Ascending aorta (tissue), 2 donors: ENCODE measurements at places on chromosomes 4 and X.

DNA sequence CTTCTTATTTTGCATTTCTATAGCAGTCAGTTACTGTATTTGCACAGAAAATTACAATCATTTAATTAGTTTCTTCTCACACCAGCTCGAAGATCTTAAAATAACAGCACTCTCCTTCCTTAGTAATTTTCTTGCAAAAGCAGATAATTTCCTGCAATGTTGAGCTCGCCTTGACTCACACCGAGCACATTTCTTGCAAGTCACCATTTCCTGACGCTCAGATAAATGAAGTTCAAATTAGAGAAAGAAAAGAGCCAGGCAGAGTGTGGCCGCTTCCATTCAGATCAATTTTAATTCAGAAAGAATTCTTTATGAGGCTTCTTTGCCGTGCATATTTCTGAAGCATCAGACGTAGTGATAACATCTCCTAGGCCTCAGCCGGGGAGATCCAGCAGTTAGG is 10.1 kb downstream of the SORCS2 start:
- DNase-seq: no peak

- DNase-seq: no peak
Observed at GRCh38 chrX:51435101-51435500, 61.3 kb downstream of the NUDT11 start.

- no peak for DNase-seq
Observed at GRCh38 chr4:31360786-31361185, 640.6 kb downstream of the PCDH7 start.

GRCh38 chr4:82481506-82481840 is 51.1 kb downstream of the ENOPH1 start:
- no peak for DNase-seq

- no peak for DNase-seq
Observed at GRCh38 chrX:116493271-116493670, 30.5 kb upstream of the CT83 start.

- DNase-seq: no peak
Observed at GRCh38 chrX:149571770-149572169, 15.5 kb downstream of the MAGEA9B start.

DNA sequence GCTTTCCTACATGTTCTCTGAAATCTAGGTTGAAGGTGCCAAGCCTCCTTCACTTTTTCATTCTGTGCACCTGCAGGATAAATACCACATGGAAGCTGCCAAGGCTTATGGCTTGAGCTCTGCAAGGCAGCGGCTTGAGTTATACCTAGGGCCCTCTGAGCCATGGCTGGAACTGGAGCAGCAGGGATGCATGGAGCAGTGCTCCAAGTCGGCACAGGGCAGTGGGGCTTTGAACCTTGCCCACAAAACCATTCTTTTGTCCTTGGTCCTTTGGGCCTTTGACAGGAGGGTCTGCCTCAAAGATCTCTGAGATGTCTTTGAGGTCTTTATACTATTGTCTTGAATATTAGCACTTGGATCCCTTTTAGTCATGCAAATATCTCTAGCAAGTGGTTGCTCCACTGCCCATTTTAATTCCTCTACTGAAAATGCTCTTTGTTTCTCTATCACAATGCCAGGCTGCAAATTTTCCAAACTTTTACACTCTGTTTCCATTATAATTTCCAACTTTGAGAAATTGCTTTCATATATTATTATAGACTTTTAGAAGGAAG is 536.2 kb upstream of the KLHL4 start:
- DNase-seq: no peak

- DNase-seq: no peak
Observed at GRCh38 chr4:1856943-1857699, 1.2 kb upstream of the LETM1 start.

GRCh38 chrX:103175944-103176753 is 38.8 kb upstream of the BEX4 start:
- peak; percentile 78 for DNase-seq

GRCh38 chr4:74638689-74639088 is 155.6 kb downstream of the BTC start:
- no peak for DNase-seq

DNA sequence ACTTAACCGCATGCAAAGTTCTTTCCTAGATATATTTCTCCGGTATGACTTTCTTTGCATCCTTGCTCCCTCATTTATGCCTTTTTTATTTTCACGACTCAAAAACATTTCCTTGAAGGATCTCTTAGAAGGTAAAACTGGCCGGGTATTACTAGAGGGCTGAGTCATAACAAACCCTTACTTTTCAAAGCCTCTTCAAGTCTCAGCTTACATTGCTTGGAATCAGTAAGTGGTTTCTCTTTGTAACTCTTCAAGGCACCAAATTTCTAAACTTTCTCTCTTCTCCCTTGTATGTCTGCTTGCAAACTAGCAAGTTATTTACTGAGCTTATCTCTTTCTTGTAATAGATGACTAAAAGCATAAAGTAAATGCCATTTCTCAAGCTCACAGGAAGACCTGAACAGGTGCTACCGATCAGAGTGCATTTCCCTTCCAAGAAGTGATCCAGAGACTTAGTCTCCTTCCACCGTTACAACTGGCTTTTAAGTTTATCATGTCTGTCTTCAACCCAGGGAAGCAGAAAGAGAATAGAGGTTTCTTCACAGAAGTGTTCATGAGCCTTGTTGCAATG is 75.5 kb downstream of the ANXA10 start:
- DNase-seq: no peak

- no peak for DNase-seq
Observed at GRCh38 chr4:163806653-163807052, 312.2 kb downstream of the TMA16 start.

- DNase-seq: no peak
Observed at GRCh38 chrX:39442332-39442731, 641.1 kb downstream of the MID1IP1 start.

GRCh38 chr4:2798399-2799223 is 5.7 kb downstream of the SH3BP2 start:
- DNase-seq: peak; percentile 38

DNA sequence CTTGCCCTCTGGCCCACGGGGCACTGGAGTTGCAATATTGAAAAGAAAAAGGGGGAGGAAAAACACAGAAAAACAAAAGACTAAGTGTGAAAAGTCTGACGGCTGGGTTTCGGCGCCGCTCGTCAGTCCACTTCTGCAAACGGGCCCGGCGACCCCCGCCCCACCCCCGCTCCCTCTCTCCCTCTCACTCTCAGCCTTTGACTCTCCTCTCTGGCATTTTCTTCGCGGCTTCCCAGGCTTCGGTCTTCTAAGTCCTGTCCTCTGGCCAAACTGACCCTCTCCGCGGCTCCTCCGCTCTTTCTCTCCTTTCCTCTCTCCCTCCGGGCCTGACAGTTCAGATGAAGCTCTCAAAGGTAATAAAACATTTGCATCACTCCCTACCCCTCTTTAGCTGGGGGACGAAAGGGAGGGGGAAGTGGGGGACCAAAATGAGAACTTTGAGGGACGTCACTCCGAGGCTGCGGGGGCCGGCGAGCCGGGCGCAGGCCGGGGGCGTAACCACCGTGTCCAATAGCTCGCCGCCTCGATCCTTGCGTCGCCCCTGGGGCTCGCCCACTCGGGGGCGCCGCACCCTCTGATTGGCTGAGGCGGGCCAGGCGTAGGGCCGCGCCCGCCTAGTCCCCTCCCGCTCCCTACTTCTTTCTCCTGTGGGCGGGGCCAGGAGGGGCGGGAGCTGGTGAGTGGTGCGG is at the start of gene NKX6-1:
Gene NKX6-1 (minus strand): TSS at position 358 of the 689 bp plus-strand sequence. CDS start 1,064 bp downstream, outside the sequence.
- peak; percentile 86 for DNase-seq

DNA sequence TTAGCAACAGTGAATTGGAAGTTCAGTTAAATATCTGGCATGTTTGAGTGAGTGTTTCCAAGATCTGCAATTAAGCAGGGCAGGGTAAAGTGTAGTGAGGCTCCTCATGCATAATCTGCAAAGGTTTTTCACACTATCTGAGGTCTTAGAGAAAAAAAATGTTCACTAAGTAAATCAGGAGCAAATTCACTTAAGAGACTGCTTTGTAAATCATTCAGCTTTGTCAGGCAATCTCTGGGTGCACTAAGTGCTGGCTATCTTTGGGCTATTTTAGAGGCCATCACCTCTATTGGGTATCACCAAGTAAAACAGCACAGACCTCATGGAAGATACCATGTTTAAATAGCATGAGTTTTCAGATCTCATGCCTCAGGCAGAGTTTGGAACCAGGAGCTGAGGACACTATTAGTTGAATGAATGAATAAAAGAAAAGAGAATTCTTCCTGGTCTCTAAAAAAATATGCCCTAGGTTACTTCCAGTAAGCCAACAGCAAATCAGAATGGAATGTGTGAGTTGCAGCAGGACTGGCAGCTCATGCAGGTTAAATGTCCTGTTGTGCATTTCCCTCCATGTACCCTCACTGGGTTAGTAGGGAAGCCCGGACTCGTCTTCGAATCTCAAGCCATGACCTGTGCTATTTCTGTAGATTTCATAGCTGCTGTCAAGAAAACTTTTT is 195.3 kb downstream of the KCNIP4 start:
- DNase-seq: no peak

DNA sequence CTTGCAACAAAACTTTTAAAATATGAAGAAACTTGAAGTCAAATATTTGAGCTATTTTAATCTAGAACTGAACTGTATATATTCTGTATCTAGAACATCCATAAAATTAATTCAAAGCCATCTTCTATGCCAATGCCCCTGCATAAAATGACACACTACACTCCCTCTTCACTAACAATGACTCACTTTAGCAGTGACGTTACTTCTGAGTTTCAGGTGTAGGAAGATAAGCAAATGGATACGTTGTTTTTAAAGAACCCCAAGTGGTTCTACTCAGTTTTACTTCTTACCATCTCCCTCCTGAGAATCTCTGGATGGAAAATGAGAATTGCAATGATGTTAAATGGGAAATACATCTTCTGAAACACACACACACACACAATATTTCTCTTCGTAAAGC is 45.2 kb downstream of the CXXC4 start:
- no peak for DNase-seq

- DNase-seq: no peak
Observed at GRCh38 chr4:139241784-139242151, 38.3 kb downstream of the MGARP start.

DNA sequence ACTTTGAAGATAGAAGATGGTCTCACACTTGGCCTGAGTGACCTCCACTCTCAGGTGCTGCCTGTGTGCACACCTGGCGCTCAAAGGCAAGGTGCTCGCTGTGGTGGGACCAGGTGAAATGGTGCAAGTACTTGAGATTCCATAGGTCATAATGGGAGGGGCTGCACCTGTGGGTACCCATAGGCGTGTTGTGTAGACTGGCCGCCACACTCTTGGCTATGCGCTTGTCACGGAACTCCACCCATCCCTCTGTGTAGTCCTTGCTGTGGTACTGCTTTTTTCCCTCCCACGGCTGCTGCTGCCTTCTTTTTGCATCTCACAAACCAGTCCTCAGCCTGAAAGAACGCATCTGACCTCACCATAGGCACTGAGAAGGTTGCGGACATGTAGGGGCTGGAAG is 27.0 kb downstream of the METAP1 start:
- DNase-seq: no peak

GRCh38 chr4:804804-805203 is 21.1 kb downstream of the CPLX1 start:
- DNase-seq: no peak

GRCh38 chr4:157896726-157897125 is 276.1 kb downstream of the GASK1B start:
- DNase-seq: no peak

DNA sequence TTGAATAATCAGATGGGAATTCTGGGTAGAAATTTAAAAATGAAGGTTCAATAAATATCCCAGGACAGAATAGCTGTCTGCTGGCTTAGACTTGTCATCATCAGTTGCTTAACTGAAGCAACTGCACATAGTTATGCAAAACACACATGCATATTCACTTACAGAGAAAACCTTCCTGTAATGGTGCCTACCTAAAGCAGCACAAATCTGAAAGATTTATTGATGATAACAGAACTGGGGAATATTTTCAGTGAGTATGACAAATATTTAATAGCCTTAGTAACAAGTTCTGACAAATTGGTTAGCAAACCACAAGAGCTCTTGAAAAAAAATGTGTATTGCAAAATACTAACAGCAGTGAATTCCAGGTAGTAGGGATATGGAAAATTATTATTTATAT is 606.8 kb upstream of the BOD1L1 start:
- DNase-seq: no peak

GRCh38 chr4:93183576-93183975 is 645.0 kb upstream of the ATOH1 start:
- no peak for DNase-seq

- DNase-seq: no peak
Observed at GRCh38 chr4:87275311-87275710, 47.4 kb downstream of the HSD17B13 start.

DNA sequence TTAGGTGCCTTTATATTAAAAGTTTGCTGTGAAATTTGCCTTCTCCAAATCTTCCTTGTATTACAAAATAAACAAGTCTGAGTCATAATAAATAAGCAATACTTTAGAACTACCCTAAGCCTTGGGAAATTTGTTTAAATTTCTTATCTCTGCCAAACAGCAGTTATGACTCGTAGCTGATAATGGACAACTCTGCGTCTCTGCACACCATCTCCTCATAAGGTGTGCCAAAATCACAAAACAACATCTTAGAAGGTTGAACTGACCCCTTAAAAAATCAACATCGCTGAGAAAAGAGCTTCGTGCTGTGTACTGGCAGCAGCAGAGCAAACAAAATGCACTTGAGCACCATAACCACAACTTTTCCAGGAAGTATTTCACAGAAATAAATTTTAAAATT is 22.0 kb downstream of the OR13H1 start:
- no peak for DNase-seq

GRCh38 chrX:103737696-103738095 is 27.0 kb downstream of the TMEM31 start:
- DNase-seq: no peak

DNA sequence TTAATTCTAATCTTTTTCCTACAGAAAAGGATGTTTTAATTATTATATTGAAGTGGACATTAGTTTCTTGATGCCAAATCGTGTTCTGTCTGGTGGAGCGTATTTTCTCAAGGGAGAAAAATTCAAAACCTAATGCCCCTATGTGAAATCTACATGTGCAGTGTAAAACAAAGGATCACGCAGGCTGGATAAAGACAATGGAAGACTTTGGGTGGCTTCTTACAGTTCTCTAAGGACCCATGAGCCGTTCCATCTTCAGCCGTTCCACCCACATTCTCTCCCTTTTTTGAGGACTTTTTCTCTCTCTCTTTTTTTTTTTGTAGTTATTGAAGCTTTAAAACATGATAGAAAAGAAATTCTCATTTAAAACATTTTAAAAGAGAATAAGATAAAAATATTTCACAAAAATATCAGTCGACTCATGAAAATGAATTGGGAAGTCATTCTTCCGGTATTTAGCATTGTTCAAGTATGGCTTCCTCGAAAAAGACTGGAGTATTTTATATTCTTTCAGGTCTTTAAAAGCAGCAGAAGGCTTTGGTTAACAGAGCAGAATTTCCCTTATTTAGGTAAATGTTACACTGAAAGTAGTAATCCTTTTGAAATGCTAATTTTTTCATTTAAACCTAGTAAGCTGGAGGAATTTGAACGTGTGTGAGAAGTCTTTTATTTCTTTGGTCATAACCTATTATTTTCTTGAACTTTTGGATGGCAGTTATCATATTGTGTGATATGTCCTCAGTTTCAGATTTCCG is 11.0 kb downstream of the TENM3 start:
- no peak for DNase-seq

- no peak for DNase-seq
Observed at GRCh38 chrX:18146009-18146408, 74.7 kb downstream of the BEND2 start.
